ENCODE measurements at places on chromosomes 11 and 22.

DNA sequence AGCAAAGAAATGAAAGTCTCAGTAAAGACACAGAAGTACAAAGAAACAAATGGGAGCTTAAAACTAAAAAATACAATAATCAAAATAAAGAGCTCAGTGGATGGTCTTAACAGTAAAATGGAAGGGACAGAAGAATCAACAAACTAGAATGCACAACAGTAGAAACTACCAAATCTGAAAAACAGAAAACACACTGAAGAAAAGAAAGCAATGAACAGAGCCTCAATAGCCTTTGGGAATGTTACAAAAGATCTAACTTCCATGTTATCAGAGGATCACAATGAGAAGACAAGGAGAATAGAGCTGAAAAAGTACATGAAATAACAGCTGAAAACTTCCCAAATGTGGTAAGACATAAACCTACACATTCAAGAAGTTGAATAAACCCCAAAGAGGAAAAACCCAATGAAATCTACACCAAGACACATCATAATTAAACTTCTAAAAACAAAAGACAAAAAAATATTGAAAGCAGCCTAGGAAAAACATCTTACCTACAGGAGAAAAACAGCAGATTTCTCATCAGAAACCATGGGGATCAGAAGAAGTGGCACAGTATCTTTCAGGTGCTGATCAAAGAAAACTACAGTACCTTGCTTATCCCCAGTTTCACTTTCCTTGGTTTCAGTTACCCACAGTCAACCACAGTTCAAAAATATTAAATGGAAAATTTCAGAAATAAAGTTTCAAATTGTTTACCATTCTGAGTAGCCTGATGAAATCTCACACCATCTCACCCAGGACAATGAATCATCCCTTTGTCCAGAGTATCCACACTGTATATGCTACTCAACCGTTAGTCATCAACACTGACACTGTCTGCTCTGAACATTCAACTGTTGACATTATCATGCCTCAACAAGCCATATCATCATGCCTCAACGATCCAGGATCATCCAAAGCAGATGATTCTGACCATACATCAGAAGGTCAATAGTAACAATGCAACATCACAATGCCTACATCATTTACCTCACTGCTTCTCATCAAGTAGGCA lies 22.2 kb downstream of the RRAS2 start:
- peak; percentile 76 for DNase-seq

- no peak for DNase-seq
Measured at GRCh38 chr11:120147094-120147949, 9.4 kb upstream of the TRIM29 start.

DNA sequence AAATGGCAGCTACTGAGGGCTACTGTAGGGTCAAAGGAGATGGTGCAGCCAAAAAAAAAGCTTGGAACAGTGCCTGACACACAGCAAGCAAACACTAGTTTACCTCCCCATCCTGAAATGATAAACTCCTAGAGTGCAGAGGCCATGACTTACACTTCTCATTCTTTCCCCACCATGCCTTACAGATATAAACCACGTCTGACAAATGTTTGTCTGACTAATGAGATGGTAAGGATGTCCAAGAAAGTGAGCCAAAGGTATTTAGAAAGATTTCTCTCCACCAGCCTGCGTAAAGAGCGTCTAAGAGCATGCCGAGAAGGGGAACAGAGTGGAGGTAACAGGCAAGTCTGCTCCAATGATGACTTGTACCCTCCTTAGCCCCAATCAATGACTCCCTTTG lies 99.0 kb downstream of the LARGE1 start:
- peak; percentile 3 for DNase-seq

- no peak for DNase-seq
Measured at GRCh38 chr11:108398439-108398838, 68.9 kb downstream of the C11orf65 start.

DNA sequence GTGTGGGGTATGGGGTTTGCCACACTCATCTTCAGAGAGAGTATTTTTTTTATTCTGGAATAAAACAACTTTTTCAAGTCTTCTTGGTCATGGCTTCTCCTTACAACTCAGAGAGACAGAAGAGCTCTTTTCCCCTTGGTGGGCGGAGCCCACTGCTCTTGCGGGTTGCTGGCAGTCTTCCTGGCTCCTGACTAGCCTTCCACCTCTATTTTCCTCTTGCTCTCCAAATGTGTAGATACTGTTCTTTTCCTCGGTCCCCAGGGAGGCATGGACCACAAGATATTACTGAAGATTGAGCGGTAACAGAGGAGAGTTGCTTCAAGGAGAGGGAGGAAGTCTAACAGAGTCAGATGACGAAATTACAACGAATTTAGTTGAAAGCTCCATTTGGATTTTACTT lies 210.6 kb downstream of the NTM start:
- DNase-seq, result no peak
